Uterus (tissue), 4 donors: ENCODE measurements at places on chromosomes 1 and 21. TPM values are rescaled to one million over a fixed set of nuclear protein-coding genes. Genes with fewer than 3 reads are reported as not detected.
A peak's percentile ranks its signal among the peaks of the same experiment; 100 is the strongest.

DNA sequence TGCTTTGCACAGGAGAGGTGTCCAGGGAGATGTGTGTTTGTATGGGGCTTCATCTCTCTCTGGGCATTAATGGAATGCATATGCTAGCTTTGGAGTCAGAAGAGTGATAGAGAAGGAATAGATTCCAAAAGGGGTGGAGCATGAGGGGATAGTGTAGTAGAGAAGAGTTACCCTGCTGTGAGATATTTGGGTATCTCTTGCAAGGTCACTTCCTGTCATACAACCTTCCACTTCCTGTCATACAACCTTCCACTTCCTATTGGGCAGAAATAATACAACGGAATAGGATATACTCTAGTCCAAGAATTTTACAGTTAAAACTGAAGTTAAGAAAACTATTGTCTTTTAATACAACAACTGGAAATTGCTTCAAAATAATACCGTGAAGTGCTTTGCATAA lies 351.8 kb upstream of the FMN2 start:
- DNase-seq, result no peak

The SYCP1 gene
- total RNA-seq, result not detected

GRCh38 chr1:221074332-221074731 lies 195.1 kb downstream of the HLX start:
- DNase-seq, result no peak

The GBP1 gene
- 83.5 TPM for total RNA-seq

DNA sequence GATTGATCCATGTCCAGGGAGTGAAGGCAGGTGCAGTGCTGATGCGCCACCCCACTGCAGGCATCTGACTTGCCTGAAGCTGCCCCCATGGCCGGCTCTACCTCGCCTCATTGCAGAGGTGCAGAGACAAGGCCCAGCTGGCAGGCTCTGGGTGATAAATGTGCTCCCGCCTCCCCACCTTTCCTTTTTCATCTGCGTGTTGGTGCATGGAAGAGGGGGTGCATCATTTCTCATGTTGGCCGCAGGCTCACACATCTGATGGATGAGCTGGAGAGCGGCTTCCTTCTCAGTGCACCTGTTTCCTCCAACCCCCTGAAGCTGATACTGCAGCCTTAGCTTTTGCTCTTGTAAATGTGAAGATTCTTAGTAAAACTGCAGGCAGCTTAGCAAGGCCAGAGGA lies 306.0 kb upstream of the KAZN start:
- DNase-seq, result no peak

- DNase-seq, result no peak
Observed at GRCh38 chr1:196546272-196547111, 61.7 kb downstream of the KCNT2 start.

The UCHL5 gene
- 19.4 TPM for total RNA-seq

DNA sequence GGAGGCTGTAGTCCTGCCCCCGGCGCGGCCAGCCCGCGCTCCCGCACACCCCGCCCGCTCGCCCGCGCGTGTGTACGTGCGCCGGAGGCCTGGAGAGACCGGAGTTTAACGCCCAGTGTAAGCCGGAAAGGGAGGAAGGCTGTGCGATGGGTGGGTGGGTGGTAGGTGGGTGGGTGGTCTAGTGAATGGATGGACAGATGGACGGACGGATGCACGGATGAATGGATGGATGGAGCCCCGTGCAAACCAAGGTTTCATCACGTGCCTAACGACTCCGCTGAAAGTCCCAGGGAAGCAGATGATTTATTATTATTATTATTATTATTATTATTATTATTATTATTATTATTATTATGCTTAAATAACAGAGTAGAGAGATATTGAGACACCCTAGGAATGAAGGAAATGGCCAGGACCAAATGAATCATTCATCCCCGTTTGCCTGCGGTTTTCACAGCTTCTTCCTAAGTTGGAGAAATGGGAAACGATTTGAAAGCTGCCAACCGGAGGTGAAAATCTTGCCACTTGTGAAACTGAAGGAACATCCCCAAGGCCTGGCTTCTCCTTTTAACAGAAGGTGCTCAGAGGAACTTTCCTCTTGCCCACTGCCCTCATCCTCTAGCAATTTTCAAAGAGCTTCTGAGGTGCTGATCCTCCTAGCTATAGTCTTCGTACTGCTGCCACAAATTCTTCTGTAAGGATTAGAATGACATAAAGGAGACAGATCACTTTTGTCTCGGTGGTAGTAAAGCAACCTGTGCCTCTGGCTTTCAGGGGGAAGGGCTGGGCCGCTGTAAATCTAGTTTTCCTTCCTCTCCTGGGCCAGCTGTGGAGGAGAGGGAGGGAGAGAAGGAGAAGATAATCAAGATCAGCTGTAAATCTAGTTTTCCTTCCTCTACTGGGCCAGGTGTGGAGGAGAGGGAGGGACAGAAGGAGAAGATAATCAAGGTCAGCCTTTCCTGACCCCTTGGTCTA lies 648 bp upstream of the RGS7 start:
- DNase-seq, result no peak

- no peak for DNase-seq
Observed at GRCh38 chr21:36753556-36753955, 54.6 kb downstream of the SIM2 start.

DNA sequence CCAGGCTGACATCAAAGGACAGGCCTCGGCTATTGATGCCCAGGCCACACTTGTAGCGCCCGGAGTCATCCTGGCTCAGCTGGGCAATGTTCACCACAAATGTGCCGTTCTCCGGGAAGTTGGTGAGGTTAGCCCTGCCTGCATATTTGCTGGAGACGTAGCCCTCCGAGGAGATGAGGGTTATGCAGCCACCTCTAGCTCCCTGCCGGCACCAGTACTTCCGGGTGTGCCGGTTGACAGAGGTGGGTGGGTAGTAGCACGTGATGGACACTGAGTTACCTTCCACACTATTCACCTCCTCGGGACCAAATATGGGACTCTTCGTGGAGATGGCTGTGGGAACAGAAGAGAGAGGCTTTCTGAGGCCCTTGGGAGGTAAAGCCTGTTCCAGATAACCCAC lies 7.1 kb downstream of the PIGR start:
- DNase-seq, result no peak

GRCh38 chr1:152110365-152110859 lies 4.8 kb downstream of the TCHH start:
- no peak for DNase-seq

The IL20 gene
- not detected for total RNA-seq

GRCh38 chr1:89356658-89357400 lies 7.0 kb upstream of the GBP6 start:
- no peak for DNase-seq

The MIGA1 gene
- 32.0 TPM for total RNA-seq

GRCh38 chr1:209522826-209523225 lies 60.7 kb upstream of the CAMK1G start:
- no peak for DNase-seq

DNA sequence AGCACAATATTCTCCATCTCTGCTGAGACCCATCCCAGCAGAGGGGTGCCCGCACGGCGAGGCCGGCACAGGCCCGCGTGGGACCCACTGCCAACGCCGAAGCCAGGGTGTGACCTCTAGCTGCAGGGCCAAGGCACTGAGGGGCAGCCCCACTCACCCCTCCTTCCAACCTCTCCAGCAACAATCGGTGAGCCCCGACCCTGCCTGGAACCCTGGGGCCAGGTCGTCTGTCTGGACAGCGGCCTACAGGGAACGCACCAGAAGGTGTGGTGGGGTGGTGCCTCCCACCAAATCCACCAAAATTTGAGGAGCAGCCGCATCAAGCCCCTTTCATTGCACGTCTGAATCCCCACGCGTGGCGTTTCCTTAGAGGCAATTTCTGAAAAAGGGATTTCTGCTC lies 63.0 kb upstream of the ADARB1 start:
- DNase-seq, result no peak

DNA sequence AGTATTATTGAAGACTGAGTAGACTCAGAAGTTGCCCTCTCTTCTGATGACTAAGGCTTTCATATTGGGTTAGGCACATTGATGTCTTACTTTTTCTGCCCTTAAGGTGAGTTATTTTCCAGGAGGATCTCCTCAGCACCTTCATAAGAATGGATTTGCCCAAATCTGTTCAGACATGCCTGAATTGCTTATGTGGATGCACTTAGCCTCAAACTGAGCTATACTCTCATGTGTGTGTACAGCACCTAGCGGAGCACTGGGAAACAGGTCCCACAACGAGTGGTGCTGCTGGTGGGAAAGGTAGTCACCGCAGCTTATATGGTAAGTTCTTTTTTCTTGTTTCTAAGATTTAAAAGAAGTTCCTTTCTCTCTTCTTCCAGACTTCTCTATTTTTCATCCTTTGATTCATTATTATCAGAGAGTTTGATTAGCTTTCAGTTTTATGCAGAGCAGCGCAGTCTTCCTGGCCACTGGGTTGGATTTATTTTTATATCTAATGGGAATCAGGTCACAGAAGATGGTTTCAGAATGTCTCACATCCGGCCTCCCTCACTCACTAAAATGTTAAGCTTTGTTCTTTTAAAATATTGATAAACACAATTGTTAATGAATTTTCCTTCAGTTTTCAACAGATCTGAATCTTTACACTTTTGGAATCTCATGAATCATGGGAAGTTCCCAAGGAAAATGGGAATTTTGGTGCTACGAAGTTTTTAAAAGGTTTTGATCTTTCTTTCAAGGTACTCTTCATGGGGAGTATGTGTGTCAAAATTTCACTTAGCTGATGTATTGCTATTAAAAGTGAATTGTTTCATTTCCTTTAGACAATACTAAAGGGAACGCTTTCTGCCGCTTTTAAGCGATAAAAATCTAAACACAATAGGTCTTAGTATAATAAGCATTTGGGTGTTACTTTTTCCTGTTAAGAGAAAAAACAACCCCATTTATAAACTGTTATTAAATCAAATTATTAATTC lies 58.5 kb downstream of the EXTL2 start:
- DNase-seq, result no peak

DNA sequence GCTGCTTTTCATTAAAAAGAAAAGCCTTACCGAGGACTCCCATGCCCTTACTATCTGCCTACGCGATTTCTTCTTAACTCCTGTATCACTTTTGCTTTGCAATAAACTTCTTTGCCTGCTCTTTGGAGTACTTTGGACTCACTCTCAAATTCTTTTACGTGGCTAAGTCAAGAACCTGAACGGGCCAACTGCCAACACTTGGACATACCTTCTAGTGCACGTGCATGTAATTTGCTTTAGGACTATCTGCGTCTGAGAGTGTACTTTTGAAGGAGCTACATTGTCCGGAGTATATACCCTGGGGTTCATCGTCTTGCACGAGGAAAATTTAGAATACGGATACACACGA lies 3.6 kb upstream of the OTUD3 start:
- no peak for DNase-seq

DNA sequence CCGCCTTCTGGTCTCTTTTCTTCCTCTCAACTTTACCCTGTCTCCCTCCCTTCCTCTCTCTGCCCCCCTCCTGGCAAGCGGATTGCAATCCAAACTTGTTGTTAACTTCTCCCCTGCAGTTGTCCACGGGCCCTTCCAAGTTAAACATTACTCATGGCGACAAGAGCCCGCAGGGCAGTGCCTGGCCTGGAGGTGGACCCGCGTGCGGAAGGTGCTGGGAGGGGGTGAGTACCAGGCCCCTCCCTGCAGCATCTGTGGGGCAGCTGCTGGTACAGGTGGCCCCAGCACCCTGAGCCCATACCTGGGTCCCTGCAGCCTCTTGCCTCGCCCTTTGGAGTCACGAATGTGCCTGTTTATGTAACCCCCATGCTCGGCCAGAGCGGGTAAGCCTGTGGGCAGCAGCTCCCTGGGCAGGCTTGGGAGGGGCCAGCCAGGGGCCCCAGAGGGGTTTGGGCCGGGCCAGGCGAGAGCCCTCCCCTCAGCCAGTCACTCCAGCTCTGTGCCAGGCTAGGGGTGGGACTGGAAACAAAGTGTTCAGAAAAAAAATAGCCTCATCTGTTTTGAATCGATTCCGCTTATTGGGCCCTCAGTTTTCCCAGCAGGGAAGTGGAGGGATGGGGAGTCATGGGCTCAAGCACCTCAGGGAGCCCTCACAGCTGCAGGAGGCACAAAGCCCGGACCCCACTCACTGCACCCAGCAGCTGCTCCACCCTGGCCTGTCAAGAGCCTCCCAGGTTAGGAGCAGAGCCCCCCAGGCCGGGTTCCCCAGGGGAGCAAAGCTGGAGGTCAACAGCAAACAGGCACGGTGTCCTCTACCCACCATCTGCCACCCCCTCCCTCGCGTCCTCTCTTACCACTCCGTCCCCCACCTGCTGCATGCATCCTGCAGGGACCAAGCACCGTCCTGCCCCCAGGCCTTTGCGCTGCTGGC lies 14.0 kb upstream of the FAAP20 start:
- DNase-seq, result peak; percentile 76

The KRTAP19-5 gene
- not detected for total RNA-seq

The OPTC gene
- total RNA-seq, result not detected

GRCh38 chr1:198328458-198329032 lies 171.7 kb downstream of the NEK7 start:
- DNase-seq, result no peak

GRCh38 chr1:114219172-114219868 lies 65.7 kb upstream of the SYT6 start:
- no peak for DNase-seq

DNA sequence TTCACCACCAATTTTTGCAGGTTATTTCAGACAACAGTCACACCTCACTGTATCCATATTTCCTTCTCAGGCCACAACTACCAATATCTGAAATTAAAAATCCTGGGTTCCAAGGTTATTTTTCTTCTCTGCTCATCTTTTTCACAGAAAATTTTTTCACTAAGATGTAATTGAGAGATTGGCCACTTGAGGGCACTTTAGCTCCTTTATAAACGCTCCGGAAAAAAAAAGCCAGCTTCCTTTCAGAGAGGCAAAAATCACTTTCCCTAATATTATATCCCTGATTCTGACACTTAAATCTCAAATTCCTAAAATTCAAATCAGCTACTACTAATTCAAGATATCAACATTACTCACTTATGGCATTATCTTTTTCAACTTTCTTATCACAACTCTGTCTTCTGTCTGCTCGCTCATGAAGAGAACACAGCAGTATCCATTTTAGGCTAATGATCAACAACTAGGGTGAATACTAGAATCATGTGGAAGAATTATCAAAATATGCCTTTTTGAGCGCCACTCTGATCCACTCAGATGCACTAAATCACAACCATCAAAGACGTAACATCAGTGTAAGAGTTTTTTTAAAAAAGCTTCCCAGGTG lies 101.4 kb upstream of the RGS1 start:
- no peak for DNase-seq

GRCh38 chr1:224505454-224506093 lies 71.0 kb upstream of the WDR26 start:
- DNase-seq, result no peak

The UQCRHL gene
- total RNA-seq, result not detected

DNA sequence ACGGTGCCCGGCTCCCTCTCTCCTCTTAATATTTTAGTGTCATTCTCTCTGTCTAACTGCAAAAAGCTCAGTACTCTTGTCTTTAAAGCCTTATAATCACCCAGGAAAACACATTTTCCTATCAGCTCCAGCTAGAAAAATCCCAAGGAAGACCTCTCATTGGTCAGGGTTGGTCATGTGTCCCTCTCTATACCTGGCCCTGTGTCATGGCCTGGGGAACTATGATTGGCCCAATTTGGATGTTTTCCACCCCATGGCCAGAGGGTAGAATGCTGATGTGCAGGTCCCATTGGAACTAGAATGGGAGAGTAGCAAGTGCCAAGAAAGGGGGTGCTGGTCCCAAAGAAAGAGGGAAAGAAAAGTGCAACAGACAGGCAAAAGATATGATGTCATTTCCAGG lies 27.3 kb downstream of the CAMK2N1 start:
- DNase-seq, result no peak
